Stimulated activated CD8-positive, alpha-beta memory T cell treated with anti-CD3 and anti-CD28 coated beads, Interleukin-4, amount 100 ng/mL, for 1 hour (primary cell): ENCODE measurements at places on chromosomes 2 and 18.

- no peak for DNase-seq
Observed at GRCh38 chr18:2881088-2881839, 34.5 kb downstream of the EMILIN2 start.

- DNase-seq, result no peak
Observed at GRCh38 chr2:36562240-36562639, 35.7 kb downstream of the FEZ2 start.

GRCh38 chr18:6734726-6735430 is 5.4 kb downstream of the ARHGAP28 start:
- DNase-seq, result no peak

DNA sequence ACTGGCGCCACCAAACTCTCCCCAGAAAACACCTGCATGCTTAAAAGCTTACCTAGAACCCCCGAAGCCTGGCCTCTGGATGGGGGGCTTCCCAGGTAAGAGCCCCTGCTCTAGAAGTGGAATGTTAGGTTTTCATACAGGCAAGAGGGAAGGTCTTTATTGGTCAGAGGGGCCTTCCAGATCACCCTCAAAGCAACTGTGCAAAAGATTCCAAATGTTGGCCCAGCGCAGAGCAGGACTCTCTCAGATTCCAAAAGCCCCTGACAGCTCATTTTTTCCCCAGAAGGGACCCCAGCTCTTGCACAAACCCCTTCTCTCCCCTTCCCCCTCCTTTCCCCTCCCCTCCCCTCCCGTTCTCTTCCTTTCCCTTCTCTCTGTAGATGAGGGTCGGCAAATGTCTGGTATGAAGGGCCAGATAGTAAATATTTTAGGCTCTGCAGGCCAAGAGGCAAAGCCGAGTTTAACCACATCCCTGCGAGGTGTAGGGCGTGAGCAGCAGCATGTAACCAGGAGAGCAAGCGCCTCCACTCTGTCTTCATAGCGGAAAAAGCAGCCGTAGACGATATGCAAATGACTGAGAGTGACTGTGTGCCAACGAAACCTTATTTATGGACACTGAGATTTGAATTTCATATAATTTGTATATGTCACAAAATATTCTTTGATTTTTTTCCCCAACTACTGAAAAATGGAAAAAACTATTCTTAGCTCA is 116.9 kb downstream of the SMAD7 start:
- DNase-seq, result no peak

GRCh38 chr2:234374736-234375135 is 122.1 kb downstream of the ARL4C start:
- no peak for DNase-seq

DNA sequence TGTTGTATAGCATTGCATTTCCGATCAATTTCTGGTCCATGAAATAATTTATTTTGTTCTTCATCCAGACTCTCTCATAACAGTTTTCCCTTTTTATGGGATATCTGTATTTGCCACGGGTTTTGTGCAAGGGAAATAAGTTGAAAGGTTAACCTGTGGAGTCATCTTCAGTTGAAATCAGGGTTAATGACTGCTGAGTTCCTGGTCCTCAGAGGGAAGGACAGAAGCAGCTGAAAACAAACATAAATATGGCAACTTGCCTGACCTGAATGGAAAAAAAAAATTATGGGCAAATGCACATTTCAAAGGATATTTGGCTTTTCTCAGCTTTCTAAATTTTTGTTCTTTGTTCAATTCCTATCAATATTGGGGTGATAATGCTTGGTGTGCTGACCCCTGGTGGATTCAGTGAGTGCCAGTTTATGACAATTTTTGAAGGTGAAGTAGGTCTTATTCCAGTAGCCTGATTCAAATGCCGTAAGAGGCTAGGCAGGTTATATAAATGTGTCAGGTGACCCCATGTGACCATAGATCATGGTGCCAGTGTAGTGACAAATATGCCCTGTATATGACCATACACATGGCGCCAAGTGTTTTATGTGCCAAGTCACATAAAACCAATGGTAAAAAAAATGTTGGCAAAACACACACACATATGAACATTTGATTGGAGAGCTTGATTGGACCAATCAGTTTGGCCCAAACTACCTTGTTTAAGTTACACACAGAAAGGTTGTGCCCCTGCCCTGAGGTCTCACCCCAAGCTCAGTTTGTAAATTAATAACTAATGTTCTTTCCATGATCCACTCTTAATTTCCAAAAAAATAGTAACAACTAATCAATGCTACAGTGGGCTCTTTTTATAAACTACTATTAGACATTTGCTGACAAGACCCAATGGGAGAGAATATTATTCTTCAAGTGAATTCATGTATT is 47.6 kb upstream of the FAM124B start:
- no peak for DNase-seq

GRCh38 chr2:54387059-54387991 is 68.8 kb upstream of the SPTBN1 start:
- no peak for DNase-seq

- DNase-seq, result no peak
Observed at GRCh38 chr2:174635776-174636404, 38.3 kb upstream of the WIPF1 start.

DNA sequence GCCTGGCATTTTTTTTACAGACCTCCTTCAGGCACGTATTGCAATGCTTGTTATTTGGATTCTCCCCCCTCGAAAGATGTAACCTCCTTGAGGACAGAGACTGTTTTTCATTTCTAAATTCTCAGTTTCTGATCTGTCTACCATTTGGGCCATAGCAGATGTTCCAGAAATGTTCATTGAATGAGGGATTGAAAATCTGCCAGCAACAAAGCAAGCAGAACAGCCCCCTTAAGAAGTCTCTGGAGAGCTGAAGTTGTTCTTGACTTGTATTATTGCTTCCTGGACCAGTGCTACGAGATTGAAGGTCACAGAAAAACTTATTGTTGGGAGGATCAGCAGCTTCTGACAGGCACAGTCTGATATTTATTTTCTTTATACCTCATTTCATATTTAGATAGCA is 355.5 kb downstream of the EPHA4 start:
- no peak for DNase-seq

GRCh38 chr2:71347517-71347916 is 15.9 kb downstream of the ZNF638 start:
- DNase-seq, result no peak

- no peak for DNase-seq
Observed at GRCh38 chr2:142682528-142682927, 194.9 kb upstream of the KYNU start.

DNA sequence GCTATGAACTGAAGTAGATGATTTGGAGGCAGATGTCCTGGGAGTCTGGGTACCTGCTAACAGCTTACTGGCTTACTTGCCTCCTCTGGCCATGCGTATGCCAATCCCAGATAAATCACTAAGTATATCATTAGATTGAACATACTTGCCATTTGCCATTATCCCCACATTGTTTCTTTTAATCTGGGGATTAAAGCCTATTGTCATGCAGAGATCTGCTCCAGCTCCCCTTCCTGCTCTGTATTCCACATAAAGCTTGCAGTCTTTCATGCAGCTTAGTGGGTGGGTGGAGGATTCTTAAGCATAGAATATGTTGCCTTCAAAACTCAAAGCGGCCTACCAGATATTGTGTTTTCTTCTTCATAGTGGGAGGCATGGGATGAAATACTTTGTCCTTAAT is 311.8 kb upstream of the MMADHC start:
- DNase-seq, result no peak

DNA sequence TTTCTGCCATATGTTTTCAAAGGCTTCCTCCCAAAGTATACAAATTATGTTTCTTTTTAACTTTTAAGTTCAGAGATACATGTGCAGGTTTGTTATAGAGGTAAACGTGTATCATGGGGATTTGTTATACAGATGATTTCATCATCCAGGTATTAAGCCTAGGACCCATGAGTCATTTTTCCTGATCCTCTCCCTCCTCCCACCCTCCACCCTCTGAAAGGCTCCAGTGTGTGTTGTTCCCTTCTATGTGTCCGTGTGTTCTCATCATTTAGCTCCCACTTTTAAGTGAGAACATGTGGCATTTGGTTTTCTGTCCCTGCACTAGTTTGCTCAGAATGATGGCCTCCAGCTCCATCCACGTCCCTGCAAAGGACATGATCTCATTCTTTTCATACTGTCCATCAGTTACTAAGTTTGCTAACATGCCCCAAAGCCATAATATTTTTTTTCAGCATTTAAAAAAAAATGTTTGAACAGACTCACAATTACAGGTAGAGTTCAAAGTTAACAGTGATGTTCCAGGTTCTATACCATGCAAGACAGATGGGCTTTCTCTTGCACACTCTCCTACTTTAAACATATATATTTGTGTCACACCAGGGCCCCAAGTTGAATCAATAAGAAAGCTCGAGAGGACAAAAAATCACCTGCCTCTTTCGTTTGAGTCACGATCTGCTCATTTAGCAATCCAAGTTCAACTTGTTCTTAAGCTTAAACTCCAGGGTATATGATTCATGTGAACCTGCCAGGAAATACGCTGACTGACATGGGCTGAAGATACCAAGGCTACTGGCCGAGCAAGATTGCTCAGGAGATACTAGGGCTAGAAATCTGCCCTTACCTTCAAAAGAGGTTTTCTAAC is 77.6 kb downstream of the AP1S3 start:
- no peak for DNase-seq

DNA sequence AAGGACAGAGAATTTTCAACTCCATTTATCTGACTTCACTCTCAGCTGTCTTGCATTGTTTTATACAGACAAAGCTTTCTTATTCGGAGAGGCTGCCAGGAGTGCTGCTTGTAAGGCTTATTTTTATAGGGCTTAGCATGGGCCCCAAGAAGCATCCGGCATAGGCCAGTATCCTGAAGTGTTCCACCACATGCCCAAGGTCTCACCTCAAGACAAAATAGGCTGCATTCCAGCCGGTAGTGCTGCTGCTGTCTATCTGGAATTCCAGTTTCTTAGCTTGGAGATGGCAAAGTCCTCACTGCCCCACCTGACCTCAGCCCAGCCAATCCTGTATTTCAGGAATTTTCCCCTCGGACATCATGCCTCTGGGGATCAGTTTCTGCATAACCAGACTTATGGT is 47.6 kb upstream of the MCFD2 start:
- no peak for DNase-seq

DNA sequence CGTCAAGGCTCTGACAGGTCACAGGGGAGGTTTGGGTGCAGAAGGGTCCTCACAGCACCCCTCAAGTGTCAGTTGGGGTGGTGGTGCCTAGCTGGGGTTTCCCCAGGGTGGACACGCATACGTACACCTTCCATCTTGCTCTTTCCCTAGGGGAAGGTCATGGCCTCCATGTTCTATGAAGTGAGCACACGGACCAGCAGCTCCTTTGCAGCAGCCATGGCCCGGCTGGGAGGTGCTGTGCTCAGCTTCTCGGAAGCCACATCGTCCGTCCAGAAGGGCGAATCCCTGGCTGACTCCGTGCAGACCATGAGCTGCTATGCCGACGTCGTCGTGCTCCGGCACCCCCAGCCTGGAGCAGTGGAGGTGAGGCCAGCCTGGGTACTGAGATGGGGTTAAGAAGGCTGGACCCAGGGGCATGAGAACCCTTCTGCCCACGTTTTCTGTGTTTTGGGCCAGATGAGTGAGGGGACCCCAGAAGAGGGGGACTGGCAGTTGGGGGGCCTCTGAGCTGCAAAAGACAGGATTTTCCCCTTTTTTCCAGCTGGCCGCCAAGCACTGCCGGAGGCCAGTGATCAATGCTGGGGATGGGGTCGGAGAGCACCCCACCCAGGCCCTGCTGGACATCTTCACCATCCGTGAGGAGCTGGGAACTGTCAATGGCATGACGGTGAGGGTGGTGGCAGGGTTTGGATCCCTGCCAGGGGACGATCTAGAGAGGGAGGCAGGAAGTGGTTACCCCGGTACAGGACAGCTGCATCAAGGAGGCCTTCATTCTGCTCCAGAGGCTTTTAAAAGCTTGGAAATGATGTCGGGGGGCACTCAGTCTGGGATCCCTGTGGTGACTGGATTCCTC is 20.9 kb downstream of the SLC30A3 start:
- DNase-seq, result no peak

DNA sequence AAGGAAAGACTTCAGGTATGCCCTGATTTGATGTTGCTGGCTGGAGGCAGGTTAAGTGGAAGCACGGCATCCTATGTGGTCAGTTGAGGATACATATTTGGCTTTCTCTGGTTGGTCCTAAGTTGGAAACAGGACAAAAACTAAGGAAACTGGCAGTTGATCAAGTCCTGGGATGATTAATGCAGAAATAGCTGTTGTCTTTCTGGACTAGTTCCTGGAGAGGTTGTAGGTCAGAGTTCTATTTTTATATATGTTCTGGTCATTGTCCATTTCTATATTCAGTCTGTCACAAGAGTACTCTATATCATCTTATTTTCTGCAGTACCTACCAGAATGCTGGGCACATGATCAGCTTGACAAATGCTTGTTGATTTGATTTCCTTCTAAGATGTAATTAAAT is 4.0 kb upstream of the SLC35F5 start:
- DNase-seq, result no peak

GRCh38 chr2:97849881-97850528 is 136.6 kb downstream of the ZAP70 start:
- DNase-seq, result no peak

DNA sequence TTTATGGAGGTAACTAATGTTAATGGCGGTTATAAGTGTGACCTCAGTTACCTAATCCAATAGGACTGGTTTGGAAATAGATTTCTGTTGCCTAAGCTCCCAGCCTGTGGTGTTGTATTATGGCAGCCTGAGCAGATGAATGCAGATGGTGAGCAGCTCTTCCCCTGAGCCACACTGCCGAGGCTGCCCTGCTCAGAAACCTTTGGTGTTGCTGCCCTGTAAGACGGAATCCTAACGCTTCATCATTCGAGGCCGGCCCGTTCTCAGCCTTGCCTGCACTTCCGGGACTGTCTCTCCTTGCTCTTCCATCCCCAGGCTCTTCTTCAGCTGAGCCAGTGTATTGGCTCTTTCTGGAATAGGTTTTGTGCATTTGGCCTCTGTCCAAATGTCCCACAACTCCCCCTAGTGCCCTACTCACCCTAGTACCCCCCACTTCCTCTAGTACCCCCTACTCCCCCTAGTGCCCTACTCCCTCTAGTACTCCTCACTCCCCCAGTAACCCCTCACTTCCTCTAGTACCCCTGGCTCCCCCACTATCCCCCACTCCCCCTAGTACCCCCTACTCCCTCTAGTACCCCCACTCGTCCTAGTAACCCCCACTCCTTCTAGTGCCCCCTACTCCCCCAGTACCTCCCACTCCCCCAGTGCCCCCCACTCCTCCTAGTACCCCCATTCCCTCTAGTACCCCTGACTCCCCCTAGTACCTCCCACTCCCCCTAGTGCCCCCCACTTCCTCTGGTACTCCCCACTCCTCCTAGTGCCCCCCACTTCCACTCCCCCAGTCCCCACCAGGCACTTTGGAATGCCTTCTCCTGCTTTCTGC is 106.0 kb upstream of the TAF1B start:
- DNase-seq, result no peak

- DNase-seq, result no peak
Observed at GRCh38 chr2:128408349-128409305, 90.0 kb upstream of the HS6ST1 start.

- DNase-seq, result no peak
Observed at GRCh38 chr2:51697095-51697494, 665.2 kb upstream of the NRXN1 start.

- no peak for DNase-seq
Observed at GRCh38 chr2:240629968-240630770, 4.9 kb downstream of the GPR35 start.

DNA sequence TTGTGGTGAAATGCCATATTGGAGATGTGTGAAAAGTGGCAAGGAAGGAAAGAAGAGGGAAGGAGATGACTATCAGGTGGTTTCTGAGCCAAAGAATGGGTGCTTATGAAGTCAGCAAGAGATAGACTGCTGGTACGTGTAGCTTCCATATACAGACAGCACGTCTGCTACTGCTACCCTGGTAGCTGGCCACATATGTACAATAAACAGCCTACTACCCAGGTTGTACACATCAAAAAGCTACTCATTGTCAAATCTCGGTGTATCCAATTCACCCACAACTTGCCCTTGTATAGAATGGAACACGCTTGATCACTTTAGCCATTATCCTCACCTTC is 761.8 kb downstream of the LRRTM4 start:
- DNase-seq, result no peak
